ENCODE measurements at places on chromosomes 2 and 18.

DNA sequence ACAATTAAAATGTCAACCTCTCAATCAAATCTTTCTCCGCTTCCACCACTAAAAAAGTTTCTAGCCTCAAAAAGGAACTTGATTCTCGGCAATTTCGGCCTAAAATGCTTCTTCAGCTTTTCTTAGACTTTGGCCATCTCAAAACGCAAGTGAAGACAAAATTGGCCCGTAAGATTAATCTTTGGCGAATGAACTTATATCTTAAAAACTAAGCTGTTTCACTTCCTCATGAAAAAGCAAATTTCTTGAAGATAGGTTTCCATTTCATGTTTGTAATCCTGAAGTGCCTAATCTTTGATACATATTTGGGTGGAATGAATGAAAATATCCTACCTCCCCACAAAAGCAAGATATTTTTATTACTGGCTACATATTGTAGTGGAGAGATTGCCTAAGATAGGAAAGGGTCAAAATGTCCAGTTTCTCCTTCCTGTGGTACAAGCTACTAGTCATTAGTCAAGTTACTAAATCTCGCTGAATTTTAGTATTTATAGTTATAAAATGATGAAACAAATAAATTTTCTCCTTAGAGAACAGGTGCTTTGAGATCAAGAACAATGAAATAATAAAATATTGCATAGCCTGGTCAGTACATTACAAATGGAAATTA lies 85.4 kb upstream of the ZEB2 start:
- DNase-seq = no peak

DNA sequence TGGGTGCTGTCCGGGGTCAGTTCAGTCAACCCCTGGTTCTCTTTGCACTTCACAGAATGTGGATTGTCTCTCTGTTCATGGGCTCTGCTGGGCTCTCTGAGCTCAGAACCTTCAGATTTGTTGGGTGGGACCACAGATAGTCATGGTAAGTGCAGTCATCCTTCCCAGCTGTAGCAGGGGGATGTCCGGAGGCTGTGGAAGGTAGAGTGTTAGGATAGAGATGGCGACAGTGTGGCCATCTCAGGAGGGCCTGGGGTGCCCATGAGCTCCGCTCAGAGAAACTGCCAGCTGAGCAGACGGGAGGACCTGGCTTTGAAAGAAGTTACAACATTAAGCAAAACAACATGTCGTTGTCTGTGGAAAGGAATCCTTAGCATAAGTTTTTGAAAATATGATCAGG lies 149.8 kb downstream of the FAM210A start:
- DNase-seq = no peak

- no peak for DNase-seq
Measured at GRCh38 chr2:125796784-125797183, 859.2 kb upstream of the GYPC start.

DNA sequence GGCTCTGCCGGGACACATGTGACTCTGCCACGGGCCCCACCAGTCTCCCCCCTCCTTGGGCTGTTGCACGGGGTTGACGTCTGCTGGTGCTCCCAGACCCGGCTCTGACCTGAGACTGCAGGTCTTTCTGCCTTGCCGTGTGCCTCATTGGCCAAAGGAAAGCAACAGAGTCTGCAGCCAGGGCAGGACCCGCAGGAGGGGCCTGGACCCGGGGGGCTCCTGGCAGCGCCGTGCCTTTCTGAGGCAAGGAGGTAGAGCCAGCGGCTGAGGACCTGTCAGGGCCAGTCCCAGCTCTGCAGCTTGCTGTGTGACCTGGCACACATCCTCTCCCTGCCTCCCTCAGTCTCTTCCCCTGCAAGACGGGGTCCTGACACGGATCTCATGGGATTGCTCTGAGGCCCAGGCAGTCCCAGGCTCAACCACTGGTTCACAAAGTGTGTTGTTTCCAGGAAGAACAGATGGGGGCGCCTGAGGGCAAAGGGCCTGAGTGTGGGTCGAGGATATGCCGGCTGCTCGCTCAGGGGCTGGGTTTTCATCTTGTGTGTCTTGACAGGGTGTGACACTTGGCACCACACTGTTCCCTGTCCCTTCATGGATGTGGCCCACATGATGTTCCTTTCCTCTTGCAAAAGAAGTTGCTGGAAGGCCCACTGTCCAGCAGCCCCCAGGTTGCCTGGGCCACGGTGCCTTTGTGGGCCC lies 9.0 kb downstream of the CAPN10 start:
- no peak for DNase-seq

GRCh38 chr18:76463358-76463757 lies 31.7 kb downstream of the ZNF516 start:
- DNase-seq = no peak

DNA sequence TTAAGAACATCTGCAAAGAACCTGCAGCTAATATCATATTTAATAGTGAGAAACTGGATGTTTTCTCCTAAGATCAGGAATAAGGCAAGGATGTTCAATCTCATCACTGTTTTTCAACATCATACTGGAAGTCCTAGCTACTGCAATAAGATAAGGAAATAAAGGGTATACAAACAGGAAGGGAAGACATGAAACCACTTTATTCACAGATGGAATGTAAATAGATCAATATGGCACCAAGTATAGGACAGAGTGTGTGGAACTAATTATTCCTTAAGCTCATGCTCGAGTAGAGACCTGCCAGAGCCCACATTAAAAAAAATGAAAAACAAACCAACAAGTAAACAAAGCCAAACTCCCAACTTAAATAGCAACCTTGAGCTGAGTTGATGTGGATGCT lies 41.3 kb upstream of the TMEM247 start:
- no peak for DNase-seq

DNA sequence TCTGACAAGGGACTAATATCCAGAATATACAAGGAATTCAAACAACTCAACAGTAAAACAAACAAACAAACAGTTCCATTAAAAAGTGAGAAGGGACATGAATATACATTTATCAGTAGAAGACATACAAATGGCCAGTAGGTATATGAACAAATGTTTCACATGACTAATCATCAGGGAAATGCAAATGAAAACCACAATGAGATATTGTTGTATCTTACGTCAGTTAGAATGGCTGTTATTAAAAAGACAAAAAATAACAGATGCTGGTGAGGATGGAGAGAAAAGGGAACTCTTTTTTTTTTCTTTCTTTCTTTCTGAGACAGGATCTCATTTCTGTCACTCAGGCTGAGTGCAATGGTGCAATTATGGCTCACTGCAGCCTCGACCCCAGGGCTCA lies 175.5 kb downstream of the CAMKMT start:
- no peak for DNase-seq

All from AG09319 (cell line).